ENCODE measurements at places on chromosomes 11 and 22. TPM values are rescaled to one million over a fixed set of nuclear protein-coding genes. Genes with fewer than 3 reads are reported as not detected.
A peak's percentile ranks its signal among the peaks of the same experiment; 100 is the strongest.

DNA sequence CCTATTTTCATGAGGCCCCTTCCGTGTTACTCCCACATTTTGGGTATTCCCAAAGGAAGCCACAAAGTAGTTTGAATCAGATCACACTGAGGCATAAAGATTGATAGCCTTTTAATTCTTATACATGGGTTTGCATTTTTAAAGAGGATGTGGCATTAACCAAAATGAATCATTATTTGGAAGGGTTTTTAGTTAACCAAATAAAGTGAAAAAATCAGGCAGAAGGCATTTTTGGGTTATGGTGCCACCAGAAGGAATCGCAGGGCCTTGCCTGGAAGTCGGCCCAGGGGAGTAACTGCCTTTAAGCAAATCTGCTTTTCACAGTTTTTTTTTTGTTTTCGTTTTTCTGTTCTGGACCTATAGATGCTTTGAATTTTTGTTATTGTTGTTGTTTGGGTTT is 55.4 kb downstream of the HSD17B12 start:
- peak; percentile 71 for DNase-seq

DNA sequence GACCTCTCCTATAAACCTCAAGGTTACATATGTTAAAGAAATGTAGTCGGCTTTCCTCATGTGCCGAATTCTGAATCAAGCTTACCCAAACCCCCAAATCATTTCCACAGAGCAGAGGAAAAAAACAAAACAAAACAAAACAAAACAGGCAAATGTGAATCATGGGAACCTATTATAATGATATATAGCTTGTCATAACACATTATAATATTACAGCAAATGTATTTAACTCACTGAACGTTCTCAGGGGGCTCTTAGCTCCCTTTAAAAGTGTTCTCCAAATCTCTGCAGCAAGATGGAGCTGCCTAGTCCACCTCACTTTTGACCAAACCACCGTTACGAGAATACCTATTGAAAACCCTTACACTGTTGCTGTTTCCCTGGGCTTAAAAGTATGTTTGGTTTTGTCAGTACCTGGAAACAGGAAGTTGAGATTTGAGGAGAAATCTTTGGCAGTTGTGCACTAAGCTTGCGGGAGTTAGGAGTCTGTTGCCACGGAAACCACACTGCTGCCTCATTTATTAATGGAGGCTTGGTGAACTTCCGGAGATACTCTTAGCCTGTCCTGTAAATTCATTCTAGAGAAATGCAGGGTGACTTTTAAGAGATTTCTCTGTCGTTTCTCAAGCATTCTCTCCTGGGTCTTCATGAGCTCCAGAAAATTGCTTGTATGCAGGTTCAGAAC is 167.0 kb upstream of the RASSF10 start:
- peak; percentile 70 for DNase-seq

The MOV10L1 gene
- 0.23 TPM for total RNA-seq

GRCh38 chr11:26399336-26399735 is 67.4 kb downstream of the ANO3 start:
- no peak for DNase-seq
